ENCODE measurements at places on chromosomes 1 and 21.
A peak's percentile ranks its signal among the peaks of the same experiment; 100 is the strongest.

DNA sequence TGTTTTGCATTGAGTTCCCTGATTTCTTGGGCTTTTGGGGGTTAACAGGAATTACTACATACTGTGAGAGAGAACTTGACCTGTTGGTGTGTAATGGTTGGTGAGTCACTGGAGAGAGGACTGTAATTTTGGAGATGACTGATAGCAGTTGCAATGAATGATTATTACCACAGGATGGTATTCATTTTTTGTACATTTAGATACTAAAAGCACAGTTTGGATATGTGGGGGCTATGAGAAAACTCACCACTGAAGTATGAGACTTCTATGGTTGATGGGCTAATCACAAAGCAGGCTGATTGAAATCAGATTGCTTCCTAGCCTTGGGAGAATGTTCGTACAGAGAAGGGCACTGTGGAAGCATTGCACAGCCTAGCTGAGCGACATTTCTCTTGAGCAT is 1571.3 kb upstream of the PRMT6 start:
- DNase-seq: no peak

GRCh38 chr1:115071012-115071664 is 18.2 kb downstream of the TSPAN2 start:
- no peak for DNase-seq

- DNase-seq: no peak
Measured at GRCh38 chr1:8075511-8076051, 49.5 kb upstream of the ERRFI1 start.

DNA sequence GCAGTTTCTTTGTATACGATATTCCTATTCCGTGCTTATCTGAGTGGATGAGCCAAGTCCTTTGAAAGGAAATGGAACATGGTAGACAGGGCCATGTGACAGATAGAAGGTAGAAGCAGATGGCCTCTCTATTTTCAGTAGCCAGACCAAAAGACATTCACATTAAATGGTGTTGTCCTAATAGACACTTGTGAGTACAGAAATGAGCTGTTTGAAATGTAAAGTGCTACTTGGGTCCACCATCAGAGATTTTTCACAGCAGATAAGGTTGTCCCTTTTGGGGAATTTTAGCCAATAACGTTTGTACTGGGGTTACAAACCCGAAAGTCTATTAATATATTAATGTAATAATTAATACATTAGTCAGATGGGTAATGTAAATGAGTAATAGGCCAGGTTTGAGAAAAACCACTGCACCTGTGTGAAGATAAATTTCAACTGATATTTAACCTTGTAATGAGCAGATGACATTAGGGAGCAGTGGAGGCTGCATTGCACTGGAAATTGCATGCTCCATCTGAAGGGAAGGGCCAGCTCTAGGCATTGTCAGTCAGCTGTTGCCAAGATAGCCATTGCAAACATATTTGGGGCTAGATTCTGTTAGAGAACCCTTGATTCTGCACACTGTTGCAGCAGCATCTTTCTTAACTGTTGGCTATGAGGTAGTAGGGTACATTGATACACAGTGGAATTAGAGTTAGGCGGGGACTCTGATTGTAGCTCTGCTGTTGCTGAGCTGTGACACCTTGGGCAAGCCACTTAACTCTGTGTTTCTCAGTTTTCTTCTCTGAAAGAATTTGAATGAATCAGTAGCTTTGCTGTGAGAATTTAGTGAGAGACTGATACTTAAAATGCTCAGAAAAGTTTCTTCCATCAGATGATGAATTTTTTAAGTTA is 43.8 kb downstream of the FGGY start:
- DNase-seq: no peak

DNA sequence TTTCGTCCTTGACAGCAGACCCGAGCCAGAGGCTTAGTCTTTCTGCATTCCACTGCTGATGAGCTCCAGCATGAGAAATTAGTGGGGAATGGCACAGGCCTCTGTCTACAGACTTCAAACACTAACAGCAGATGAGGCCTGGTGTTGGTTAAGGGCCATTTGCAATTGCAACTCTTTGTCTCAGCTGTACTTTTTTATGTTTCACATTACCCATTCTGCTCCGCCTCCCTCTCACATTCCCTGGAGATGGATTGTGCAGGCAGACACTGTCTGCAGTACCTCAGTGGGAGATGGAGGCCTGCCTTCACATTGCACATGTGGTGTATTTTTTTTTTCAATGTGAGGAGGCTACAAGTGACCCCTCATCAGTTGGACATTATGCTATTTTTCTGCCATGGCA is 370.2 kb downstream of the DUSP10 start:
- no peak for DNase-seq

DNA sequence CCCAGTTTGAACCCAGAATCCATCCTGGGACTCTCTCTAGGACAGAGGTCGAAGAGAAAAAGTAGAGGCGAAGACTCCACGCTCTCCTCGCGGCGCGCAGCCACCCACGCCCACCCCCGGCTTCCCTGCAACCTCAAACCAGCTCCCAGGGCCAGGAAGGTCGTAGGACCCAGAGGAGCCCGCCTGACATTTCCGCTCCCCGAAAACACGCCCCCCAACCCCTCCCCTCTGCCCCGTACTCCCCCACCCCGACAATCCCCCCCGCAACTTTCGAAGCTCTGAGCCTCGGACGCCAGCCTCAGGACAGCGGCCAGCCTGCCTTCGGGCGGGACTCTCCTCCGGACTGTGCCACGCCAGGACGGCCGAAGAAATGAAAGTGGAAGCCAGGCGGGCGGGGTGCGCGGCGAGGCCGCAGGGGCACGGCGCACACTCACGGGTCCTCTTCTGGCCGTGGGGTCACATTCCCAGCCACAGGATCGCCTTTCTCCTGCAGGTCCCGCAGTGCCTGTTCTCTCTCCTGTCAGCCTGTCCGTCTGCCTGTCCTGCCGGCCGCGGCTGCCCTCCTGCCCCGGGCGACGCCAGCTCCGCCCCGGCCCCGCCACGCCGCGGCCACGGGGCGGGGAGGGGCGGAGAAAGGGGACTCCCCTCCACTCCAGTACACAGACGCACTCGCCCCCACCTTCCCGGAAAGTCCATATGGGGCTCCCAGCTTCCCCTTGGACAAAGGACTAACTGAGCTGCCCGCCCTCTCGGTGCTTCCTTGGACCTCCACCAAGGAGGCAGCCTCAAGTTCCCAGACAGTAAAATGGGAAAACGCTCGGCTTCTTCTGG is at the start of gene MOB3C:
Gene MOB3C (minus strand): TSS at position 535 of the 831 bp plus-strand sequence. CDS start 3,490 bp downstream, outside the sequence.
- DNase-seq: peak; percentile 33

DNA sequence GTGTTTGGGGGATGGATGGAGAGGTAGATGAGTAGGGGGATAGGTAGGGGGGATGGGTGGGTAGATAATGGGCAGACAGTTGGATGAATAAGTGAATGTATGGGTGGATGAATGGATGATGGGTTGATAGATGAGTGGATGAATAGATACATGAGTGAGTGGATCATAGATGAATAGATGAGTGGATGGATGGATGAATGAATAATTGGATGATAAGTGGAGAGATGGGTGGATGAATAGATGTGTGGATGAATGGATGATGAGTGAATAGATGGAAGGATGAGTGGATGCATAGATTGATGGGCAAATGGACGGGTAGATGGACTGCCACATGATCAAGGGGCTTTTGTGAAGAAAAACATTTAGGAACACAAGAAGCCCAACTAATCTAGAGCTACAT is 133.3 kb upstream of the F3 start:
- no peak for DNase-seq

GRCh38 chr21:45512626-45513002 is 29.6 kb downstream of the SLC19A1 start:
- DNase-seq: no peak

DNA sequence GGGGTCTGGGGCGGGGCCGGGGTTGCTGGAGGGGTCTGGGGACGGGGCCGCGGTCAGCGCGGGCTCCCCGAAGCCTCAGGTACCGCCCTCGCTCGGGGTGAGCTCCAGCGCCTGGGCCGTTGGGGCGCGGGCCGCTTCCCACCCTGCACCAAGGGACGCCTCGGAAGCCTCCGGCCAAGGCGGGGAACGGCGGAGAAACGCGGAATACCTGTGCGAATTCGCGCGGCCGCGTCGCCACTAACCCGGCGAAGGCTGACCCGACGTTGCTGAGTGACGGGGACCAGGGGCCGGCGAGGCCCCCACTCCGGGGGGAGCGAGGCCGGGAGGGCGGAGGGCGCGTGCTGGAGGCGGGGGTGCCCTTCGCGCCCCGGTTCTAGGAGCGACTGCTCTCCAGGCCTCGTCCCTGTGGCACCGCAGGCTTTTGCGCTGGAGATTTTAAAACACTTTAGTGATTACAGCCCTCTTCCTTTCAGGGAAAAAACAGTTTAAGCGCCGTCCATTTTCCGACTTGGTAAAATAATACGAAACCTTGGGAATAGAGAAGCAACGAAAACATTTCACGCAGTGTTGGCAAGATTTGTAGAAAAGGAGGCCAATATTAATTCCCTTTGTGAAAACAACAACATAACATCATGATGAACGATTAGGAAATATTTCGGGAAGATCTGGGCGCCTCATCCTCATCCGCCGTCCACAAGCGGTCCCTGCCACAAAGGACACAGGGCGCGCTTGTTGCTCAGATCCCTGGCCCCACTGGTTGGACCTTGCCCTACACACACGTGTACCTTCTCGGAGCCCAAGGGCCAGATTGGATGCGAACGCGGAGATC is 971 bp upstream of the GNG4 start:
- peak; percentile 84 for DNase-seq

- no peak for DNase-seq
Measured at GRCh38 chr1:151802372-151802771, 2.8 kb downstream of the LINGO4 start.

- no peak for DNase-seq
Measured at GRCh38 chr21:23524685-23525084, 2082.6 kb downstream of the MRPL39 start.

DNA sequence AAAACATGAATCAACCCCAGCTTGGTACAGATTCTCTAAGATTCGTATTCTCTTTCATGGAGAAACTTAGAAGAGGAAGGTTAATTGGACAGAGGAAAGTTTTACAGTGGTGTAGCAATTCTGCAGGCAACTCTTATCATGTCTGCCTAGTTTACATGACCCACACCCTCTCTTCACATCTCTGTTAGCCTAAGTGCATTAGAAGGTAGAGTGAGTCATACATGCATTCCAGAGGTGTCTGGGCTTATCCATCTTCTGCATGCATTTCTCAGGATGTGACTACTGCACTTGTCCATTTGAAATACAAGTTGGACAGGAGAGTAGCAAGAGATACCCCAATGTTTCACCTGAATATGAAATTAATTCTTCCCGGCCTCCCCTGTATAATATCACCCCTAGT is 578.4 kb upstream of the NCAM2 start:
- no peak for DNase-seq

- DNase-seq: peak; percentile 41
Measured at GRCh38 chr1:44213222-44214112, at the start of gene DMAP1. TSS of gene DMAP1 (plus strand) at chr1:44213471. CDS start at chr1:44213754, 283 bp downstream.

GRCh38 chr1:154840269-154841176 is 29.6 kb downstream of the KCNN3 start:
- DNase-seq: no peak
